ENCODE measurements at places on chromosomes 1 and 21.
A peak's percentile ranks its signal among the peaks of the same experiment; 100 is the strongest.

- peak; percentile 65 for DNase-seq
Observed at GRCh38 chr1:178267646-178268094, 173.8 kb downstream of the RASAL2 start.

- peak; percentile 18 for DNase-seq
Observed at GRCh38 chr1:205751036-205751651, 1.2 kb upstream of the NUCKS1 start.

DNA sequence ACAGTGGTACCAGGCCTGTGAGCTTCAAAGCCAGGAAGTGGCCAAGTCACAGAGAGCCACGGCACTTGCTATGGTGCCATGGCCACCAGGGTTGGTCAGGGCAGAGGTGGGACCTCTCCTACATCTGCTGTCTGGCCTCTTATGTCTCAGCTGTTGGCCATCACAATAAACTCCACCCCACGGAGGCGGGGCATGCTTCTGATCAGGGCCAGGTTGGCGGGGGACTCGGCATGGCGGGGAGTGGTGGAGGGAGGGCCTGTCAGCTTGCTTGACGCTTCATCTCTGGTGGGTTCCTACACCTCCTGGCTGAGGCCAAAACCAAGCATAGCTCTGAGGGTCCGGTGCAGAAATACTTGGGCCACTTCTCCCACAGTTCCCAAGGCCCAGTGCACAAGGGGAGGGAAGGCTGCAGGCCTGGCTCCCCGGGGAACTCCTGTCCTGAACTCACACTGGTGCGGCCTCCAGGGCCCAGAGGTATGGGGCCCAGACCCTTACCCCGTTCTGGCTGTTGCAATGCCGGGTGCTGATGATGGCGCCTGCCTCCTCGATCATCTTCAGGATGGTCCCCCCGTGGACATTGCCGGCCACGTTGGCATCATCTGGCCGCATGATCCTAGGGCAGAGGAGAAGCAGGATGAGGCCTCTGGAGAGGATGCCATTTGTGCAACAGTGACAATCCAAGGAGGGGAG, 44.2 kb downstream of the ACOT7 start:
- DNase-seq: no peak

GRCh38 chr21:34330055-34330454, 33.8 kb upstream of the KCNE2 start:
- DNase-seq: no peak

GRCh38 chr1:119115311-119115710, 25.1 kb downstream of the WARS2 start:
- DNase-seq: no peak

GRCh38 chr21:37276377-37276776, 9.2 kb upstream of the VPS26C start:
- no peak for DNase-seq

DNA sequence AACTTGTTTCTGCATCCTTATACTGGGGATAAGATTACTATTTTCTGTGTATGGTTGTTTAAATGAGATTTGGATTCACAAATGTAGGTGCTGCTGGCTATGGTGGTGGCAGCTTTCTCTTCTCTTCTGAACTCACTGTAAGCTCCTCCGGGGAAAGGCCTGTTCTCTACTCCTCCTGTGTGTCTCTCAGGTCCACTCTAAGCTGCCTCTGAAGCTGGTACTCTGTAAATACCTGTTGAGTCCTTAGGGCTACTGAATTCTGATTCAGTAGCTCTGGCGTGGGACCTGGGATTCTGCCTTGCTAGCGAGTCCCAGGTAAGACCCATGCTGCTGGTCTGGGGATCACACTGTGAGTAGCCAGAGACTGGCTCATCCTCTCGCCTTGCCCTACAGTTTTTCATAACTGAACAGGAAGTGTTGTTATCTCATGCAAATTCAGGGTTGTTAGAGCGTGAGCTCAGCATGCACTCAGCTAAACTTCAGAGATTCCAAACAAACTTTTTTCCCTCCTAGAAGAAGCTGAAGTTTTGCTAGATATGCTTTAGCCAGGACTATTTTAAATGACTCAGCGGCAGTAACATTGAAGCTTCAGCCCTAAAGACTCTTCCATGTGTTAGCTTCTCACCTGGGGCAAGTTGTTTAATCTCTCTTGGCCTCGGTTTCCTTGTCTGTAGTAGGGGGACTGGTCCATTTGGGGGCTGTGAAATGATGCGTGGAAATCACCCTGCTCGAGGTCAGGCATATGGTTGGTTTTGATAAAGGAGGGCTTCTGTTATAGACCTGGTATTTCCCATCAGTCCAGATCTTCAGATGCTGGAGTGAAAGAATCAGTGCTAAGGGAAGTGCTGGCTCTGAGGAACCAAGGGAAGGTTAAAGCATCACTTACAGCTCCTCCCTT, 271.5 kb upstream of the TMEM51 start:
- DNase-seq: no peak

DNA sequence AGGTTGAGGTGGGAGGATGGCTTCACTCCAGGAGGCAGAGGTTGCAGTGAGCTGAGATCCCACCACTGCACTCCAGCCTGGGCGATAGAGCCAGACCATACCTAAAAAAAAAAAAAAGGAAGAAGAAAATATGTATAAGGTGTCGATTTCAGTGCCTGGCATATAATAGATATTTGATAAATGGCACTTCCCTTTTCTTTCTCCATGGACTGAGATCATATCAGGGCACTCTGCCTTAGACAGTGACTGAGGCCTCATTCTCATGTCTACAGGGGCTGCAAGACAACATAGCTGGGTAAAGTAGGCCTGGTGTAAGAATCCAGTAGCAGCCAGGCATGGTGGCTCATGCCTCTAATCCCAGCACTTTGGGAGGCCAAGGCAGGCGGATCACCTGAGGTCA, 21.2 kb downstream of the PCAT6 start:
- no peak for DNase-seq

- DNase-seq: no peak
Observed at GRCh38 chr1:198047913-198048312, 108.9 kb upstream of the NEK7 start.

- DNase-seq: no peak
Observed at GRCh38 chr1:203065191-203065590, 20.6 kb downstream of the MYOG start.

GRCh38 chr1:160222546-160222945, 17.4 kb downstream of the PEA15 start:
- no peak for DNase-seq

DNA sequence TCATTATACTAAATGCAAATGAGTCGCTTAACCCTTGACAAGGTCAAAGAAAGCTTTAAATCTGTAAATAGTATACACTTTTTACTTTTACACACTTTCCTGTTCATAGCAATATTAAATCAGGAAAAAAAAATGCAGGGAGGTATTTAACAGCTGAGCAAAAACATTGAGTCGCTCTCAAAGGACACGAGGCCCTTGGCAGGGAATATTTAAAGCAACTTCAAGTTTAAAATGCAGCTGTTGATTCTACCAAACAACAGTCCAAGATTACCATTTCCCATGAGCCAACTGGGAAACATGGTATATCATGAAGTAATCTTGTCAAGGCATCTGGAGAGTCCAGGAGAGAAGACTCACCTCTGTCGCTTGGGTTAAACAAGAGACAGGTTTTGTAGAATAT, 62.7 kb downstream of the CAPN2 start:
- DNase-seq: no peak

DNA sequence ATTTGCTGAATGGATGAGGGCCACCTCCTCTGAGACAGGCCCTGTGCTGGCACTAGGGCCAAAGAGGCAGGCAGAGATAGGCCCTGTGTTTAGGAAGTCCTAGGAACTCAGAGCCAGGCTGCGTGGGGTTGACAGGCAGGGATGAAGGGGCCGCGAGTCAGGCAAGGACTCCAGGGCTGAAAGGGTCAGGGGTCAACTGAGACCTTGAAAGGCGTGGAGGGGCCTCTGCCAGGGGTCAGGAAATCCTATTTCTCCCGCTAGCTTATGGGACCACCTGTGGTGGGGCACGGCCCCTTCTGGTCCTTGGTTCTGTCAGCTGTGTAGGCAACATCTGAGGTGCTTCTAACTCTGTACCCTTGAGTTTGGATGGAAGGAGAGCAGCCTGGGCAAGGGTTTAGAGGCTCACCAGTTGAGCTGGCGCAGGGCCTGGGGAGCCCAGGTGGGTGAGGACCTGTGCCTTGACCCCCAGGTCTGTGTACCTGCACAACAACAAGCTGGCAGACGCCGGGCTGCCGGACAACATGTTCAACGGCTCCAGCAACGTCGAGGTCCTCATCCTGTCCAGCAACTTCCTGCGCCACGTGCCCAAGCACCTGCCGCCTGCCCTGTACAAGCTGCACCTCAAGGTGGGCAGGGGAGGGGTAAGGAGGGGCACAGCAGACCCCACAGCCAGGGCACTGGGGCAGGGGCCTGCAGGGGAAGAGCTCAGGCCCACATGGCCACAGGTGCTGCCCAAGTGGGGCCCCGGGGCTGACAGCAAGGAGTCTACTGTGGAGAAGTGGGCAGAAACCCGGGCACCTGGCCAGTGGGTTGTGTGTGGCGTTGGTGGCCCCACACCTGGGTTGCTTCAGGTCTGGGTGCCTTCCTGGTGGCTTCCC, 14.9 kb downstream of the PODN start:
- no peak for DNase-seq

- DNase-seq: no peak
Observed at GRCh38 chr1:208047476-208047934, 136.6 kb upstream of the CD34 start.

DNA sequence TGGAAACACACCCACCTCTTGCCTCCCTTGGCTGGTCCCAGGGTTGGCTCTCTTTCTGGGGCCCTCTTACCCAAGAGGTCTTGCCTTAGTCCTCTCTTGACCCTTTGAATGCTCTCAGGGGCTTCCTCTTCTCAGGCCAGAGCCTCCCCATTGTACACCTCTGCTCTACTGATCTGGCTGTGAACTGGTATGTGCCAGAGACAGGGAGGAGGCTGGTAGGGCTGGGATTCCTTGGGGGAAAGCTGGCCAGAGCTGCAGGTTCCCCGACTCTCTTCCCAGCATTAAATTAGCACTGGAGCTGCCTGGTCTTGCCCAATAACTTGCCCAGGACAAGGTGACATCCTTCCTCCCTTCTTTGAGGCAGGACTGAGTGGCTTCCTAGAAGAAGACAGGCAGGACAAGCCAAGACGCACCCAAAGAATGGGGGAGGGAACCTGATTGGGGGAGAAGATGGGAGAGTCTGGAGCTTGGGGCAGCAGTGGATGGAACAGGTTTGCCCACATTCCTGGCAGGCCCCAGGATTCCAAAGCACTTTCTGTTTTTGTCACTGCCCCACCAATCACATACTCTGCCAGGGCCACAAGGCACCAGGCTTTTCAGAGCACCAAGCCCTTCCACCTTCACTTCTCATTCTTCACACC, 37.2 kb upstream of the CITED4 start:
- DNase-seq: no peak

DNA sequence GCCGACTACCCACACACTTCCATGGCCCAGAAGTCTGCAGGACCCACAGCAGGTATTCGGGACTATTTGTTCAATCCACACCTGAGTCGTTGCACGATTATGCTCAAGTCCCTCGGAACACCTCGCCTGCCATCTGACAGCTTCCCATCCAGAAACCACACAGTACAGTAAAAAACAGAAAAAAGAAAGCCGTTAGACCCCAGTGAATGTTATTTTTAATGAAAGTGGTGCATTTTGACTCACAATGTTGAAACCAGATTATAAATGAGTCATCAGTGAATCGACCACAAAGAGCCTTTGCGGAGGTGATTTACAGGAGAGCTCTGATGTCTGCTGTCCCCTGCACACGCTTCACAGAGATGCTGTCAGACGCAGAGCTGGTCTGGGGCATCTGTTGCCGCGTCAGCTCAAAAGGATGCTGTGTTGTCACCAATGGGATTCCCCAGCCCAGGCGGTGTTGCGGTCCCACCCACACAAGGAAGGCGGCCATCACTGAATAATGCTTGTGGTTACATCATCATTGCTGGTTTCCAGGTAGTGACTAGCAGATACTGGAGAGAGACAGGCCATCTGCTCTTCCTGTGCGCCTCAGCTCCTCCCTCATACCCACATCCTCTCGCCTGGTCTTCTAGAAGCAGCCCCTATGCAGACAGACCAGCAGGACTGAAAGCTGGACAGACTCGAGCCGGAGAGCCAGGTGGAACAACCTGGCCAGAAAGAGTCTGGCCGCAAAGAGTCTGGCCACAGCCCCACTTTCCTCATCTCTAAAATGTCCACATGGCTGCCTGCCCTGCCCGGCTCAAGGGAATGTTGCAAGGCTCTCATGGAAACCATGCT, 116.8 kb downstream of the TOMM20 start:
- peak; percentile 100 for DNase-seq

GRCh38 chr21:38494703-38495102, 3.6 kb downstream of the ERG start:
- DNase-seq: no peak

- DNase-seq: peak; percentile 79
Observed at GRCh38 chr1:235597867-235598553, 51.6 kb downstream of the GNG4 start.

DNA sequence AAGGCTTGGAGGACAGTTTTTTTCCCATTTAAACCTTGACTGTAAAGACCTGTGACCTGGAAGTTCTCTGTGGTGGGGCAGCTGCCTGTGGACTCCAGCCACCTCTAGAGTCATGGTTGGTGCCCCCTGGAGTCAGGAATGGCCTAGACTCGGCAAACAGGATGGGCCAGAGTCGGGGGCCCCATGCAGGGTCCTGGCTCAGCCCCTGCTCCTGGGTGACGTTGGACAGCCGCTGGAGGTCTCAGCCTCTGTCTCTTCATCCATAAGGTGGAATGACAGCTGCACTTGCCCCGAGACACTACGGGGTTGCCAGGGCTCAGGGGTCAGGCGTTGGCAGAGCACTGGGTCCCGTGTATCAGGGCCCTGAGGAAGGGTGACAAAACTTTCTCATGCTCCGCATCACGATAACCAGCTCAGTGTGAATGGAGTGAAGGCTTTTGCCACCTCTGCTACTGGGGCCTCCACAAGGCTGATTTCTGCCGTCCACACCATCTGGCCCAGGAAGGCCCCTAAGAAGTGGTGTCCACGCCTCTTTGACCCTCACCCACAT, 58.5 kb upstream of the TTC34 start:
- DNase-seq: no peak

Data from HCEC 1CT (cell line).